GM19239 (cell line): ENCODE measurements at places on chromosomes 7 and 10.

DNA sequence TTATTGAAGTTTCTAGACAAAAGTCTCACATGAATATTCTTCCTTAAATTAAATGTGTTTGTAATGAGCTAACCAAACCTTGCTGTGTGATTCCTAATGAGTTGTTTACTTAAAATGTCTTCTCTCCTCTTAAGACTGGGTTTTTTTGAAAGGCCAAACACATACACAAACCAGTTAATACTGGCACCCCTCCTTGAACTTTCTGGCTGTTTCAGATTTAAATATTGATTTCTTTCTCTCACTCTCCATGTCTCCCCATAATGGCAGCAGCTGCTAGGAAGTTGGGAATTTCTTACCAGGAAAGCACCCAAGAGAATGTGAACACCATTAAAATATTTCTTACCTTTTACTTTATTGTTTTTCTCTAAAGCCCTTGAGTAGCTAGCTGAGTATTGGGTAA lies 11.4 kb upstream of the PTN start:
- DNase-seq, result no peak

DNA sequence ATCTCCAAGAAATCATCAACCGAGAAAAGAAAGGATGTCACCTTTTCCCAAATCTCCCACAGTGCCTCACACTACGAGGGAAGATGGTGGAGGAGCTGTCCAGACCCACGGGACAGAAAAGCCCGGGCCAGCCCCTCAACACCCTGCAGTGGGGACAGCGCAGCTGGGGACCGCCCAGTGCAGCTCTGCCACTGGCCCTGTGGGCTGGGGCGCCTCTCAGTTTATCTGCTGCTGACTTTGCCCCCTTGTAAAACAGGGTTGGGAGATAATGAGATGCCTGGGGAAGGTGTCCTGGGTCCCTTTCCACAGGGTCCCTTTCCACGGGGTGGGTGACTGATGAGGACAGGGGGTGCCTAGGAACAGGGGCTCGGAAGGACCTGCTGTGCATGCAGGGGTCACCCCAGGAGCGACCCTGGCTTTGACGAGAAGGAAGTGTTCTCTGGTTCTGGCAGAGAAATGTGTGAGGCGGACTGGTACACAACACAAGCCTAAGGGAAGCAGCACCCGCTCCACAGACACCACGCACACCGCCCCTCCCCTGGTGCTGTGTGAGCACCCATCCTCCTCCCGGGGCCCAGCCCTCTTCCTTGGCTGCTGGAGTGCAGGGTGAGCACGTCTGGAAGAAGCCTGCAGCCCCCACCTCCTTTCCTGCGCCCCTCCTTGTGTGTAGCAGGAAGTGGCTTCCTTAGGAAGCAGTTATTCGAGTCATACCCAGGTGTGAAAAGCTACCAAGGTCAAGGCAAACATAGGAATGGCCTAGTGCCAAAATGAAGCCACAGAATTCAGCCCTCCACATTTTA lies 339.9 kb downstream of the DNAJB6 start:
- no peak for DNase-seq

DNA sequence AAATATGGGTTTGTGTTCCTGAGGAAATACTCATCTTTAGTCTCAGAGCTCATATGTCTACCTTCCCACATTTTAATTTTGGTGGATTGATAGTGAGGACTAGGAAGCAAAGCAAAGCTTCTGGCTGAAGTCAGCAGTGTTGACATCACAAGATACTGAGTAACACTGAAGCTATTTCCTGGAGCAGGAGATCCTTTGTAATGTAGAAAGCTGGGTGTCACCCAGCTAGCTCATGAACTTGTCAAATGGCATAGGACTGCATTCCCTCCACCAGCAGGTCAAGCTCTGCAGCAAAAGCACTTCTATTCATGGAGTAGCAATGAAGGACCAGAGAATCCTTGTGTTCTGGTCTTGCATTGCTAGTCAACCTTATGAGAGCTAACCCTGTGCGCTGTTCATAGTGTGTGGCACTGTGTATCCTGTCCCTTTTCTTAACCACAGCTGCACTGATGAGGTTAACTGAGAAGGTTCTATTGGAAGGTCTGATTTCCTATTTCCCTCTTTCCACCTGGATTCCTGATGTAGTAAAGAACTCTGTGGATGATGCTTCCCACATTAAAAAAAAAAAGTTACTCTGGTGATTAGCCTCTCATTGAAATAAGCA lies 94.8 kb upstream of the ZNF804B start:
- DNase-seq, result no peak

DNA sequence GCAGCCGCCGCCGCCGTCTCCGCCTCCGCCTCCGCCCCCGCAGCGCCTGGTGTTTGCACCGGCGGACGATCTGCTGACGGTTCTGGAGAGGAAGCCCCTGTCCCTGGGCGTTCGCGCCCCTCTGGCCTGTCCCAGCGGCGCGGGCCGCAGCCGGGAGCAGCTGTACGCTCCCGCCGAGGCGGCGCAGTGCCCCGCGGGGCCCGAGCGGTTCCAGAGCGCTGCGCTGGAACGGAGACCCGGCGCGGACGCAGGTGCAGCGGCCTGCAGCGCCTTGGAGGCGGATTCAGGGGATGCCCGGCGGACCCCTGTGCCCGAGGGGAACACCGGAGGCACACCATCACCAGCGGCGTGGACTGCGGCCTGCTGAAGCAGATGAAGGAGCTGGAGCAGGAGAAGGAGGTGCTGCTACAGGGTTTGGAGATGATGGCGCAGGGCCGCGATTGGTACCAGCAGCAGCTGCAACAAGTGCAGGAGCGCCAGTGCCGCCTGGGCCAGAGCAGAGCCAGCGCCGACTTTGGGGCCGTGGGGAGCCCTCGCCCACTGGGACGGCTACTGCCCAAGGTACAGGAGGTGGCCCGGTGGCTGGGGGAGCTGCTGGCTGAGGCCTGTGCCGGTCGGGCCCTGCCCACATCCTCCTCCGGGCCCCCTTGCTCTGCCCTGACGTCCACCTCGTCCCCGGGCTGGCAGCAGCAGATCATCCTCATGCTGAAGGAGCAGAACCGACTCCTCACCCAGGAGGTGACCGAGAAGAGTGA lies 24.8 kb upstream of the ZNF735 start:
- DNase-seq, result no peak

DNA sequence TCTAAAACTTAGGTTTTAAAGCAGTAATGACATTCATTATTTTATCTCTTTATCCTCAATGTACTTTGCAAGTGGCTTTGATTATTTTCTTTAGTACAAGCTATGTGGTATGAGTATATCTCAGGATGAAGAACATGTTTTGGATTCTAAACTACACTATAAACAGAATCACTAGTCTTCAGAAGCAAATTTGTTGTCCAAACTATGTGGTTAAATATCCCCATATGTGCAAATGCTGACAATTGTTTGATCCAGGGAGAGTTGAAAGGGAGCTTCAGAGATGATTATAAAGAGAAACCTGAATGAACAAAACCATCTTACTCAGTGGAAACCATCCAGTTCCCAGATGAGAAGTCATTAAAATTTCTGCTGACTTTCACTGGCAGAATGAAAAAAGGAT lies 179.3 kb downstream of the MDFIC start:
- DNase-seq, result no peak

DNA sequence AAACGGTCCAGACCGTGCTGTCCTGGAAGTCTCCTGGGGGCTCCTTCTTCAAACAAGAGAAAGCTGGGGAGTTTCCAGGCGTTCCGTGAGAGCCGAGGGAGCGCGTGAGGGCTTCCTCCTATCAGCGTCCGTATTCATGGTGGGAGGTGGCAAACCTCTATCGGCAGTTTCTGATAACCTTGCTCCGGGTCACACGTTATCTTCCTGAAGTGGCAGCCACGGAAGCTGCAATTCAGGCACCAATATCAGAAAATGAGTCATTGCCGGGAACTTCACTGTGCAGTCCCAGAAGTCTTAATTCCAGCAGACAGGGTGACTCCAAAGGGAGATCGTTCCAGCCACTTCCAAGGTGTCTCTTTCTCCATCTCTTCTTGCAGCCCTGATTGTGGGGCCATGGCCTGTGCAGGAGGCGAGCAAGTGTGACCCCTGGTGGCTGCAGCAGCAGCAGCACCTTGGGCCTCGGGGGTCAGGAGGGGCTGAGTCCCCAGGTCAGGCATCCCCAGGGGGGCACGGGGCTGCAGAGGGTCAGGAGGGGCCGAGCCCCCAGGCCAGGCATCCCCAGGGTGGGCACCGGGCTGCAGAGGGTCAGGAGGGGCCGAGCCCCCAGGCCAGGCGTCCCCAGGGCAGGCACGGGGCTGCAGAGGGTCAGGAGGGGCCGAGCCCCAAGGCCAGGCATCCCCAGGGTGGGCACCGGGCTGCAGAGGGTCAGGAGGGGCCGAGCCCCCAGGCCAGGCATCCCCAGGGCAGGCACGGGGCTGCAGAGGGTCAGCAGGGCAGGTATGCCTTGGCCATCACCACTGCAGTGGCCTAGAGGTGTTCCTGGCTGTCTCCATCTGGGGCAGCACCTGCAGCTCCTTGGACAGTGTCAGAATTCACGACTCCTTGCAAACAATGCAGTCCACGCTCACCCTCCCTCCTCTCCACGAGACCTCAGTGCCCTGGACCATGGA lies 538.7 kb downstream of the DNAJB6 start:
- no peak for DNase-seq

- DNase-seq, result no peak
Observed at GRCh38 chr7:12303495-12303894, 92.4 kb downstream of the TMEM106B start.

DNA sequence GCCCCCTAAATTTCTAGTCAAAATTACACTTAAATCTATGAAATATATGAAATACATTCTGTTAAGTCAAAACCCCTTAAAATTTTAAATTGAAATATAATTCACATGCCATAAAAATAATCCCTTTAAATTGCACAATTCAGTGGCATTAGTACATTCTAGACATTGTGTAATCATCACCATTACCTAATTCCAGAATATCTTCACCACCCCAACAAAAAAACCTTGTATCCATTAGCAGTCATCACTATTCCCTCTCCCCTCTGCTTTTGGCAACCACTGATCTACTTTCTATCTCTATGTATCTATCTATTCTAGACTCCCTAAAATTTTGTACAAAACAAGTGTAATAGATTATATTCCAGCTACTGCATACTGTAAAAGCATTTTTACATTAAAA lies 261.2 kb downstream of the GLI3 start:
- no peak for DNase-seq

DNA sequence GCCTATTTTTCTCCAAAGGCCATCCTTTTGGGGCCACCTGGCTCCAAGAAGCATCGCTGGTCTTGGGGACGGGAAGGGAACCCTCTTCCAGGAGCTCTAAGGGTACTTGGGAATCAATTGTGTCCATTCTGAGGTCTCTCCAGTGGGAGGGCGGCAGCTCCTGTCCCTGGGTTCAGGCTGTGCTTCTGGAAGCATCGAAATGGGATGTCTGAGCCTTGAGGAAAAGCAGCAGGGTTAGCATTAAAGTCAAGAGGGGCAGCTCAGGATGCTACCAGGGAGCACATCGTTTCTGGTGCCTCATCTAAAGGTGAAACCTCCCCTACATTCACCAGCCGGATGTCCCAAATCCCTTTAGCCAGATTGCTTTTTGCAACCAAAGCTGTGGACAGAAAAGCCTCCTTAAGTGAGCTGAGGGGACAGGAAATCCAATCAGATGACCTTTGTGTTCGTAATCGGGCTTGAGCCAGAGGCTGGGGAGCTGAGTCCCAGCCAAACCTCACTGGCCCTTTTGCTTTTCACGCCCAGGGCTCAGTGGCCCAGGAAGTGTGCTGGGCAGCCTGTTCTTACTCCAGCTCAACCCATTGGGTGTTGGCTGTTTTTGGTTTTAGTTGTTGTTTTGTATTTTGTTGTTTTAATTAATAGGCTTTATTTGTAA lies 88.8 kb upstream of the ANLN start:
- no peak for DNase-seq

GRCh38 chr7:7524121-7524520 lies 11.6 kb downstream of the COL28A1 start:
- no peak for DNase-seq

- no peak for DNase-seq
Observed at GRCh38 chr7:117808341-117808757, 64.9 kb downstream of the CTTNBP2 start.

DNA sequence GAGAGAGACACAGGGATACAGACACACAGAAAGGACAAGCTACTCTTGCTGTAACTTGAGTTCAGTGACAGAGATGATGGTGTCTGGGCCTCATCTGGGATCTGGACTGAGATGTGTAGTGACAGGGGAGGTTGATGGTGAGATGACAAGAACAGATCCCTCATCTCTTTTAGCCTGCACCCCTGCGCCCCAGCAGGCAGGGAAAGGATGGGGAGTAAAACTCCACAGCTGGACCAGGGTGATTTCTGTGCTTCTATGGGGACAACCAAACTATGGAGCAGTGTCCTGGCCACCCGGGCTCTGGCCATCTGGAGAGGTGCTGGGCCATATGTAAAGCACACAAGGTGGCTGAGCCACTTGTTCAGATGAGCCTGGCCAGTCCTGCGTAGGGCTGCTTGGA lies 4.5 kb upstream of the LRRC18 start:
- DNase-seq, result no peak

DNA sequence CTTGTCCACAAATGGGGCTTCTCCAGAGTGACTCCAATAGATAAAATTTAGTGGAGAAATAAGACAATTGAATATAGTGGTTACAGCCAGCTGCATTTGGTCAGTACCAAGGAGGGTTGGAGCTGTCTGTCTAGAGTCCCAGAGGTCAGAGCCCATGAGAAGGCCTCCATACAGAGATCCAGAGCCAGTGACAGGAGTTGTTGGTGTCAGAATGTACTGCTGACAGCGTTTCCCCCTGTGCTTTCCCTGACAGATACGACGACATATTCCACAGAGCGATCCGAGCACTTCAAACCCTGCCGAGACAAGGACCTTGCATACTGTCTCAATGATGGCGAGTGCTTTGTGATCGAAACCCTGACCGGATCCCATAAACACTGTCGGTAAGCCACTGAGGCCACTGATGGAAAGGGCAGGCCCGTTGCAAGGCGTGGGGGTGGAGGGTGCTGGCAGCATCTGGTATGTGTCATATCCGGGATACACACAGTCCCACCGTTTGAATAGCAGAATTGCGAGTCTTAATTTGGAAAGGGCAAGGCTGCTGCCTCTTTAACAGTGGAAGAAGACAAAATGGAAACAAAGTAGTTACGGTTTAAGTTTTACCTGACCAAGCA lies 483.6 kb downstream of the NRG3 start:
- DNase-seq, result no peak

- peak; percentile 21 for DNase-seq
Observed at GRCh38 chr10:62732841-62733653, 71.5 kb upstream of the ADO start.

GRCh38 chr7:139738101-139738489 lies 39.7 kb downstream of the HIPK2 start:
- DNase-seq, result no peak

- DNase-seq, result no peak
Observed at GRCh38 chr10:60687679-60688078, 90.6 kb upstream of the CDK1 start.

DNA sequence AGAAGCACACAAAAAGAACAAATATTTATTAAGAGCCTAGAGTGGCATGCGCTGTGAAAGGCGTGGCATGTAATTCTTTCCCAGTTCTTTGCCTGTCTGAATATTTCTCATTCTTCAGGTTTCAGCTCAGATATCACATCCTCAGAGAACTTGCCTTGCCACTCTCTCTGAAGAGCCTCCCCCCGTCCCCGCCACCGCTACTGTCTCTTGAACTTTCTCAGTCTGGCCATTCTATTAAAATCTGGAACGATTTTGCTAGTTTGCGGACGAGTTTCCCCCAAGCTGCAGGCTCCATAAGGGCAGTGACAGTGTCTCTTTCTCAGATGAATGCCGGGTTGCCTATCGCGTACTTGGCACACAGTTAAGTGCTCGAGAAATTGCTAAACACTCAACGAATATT lies 787 bp upstream of the PLEKHA1 start:
- no peak for DNase-seq
